ENCODE measurements at places on chromosomes 6 and 20.

GRCh38 chr6:132143258-132143657 is 192.1 kb upstream of the CCN2 start:
- no peak for DNase-seq

DNA sequence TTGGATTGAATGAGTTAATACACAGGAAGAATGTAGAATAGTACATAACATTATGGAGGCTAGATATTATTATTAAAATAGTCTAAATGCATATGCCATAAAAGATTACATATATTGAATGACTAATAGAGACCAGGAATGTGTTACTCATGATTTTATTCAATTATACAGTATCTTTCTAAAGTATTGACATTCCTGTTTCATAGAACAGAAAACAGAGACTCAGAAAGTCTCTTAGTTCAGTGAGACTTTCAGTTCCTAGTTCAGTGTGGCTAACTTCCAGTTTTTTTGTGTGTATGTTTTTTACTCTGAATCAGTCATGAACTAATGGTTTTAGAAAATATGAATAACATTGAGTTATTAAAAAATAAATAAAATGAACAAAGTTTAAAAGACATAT is 34.6 kb upstream of the TMEM244 start:
- no peak for DNase-seq

DNA sequence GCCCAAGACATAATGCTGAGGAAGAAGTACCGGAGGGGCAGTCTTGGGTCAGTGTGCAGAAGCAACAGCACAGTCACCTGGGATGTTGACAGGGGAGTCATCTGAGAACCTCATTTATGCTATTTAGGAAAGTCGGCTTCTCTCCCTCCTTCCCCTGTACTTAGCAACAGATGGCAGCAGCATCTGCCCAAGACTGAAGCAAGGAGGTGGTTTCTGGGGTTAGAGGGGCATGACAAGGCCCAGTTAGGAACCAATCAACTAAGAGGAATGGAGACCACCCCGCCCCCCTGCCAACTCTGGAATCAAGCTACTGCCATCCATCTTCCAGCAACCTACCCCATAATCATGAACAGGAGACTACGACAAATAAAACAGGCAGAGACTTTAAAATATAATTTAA is 21.7 kb downstream of the RIPK1 start:
- DNase-seq = no peak

GRCh38 chr6:138115877-138116660 is 8.8 kb upstream of the PERP start:
- DNase-seq = peak; percentile 30

- DNase-seq = no peak
Observed at GRCh38 chr20:15759594-15759993, 813.7 kb downstream of the KIF16B start.
